ENCODE measurements at places on chromosomes 11 and 22.

DNA sequence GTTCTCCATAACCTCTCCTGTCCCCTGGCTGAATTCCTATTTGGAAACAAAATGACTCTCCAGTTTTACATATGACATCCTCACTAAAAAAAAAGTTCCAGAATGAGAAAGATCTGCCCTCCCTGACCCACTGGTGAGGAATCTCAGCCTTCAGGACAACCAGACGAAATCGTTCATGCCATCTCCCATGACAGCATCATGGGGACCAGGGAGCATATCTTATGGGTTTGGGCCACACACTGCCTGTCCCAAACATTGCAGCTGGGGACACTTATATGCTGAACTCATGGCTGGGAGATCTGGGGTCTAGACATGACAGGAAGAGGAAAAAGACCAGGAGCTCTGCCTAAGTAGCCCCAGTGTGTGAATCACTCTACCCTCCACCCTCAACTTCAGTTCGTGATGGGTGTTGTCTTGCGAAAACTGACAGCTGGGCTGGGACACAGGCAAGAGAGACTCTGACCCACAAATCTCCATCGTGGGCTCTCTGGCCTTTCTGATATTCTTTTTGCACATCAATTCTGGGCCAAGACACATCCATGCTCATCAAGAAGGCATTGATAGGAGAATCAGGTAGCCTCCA is 102.0 kb downstream of the ZNF280B start:
- DNase-seq = no peak

GRCh38 chr11:108589136-108589535 is 4.4 kb downstream of the EXPH5 start:
- no peak for DNase-seq

GRCh38 chr11:6251990-6252473 is 7.6 kb upstream of the CCKBR start:
- no peak for DNase-seq

DNA sequence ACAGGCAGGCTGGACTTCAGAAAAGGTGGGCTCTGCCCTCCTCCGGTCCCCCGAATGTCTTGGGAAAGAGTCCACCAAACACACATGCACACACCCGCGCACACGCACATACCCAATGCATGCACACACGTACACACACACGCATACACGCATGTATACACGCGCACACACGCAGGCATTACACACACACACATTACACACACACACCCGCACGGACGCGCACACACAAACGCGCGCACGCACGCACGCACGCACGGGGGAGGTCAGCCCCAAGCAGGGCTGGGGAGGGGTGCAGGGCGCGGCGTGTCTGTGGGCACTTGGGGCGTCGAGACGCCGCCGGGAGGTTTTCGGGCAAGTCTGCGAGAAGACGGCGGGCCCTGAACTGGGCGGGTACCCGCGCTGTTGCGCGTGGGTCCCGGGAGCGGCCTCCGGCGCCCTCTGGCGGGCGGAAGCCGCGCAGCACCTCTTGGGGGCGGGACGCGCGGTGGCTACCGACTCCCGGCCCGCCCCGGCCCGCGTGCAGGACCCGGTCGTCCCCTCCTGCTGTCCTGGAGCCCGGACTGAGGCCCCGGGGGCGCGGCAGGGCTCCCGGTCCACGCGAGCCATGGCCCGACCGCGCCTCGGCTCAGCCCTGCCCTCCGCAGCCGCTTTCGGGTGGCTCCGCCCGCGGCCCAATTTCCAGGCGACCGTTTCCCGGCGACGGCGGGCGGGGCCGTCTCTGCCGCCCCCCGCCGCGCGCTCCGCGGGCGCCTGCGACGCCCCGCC is 3.6 kb downstream of the SEPTIN5 start:
- peak; percentile 68 for DNase-seq

GRCh38 chr11:131675121-131675888 is 304.9 kb downstream of the NTM start:
- no peak for DNase-seq

DNA sequence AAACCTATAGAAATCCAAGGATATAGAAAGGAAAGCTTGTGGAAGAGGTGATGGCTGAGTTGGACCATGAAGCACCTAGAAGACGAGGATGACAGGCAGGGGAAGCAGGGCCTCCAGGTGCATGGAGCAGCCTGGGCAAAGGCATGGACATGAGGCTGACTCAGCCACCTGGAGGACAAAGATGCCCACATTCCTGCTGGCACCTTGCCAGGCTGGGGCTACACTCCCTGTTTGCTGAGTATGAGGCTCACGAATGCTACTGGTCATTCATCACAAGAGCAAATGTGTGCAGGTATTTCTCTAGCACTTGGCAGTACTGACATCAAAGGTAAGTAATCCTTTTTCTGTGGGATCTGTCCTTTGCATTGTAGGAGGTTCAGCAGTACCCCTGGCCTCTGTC is 7.1 kb upstream of the SCGB2A1 start:
- no peak for DNase-seq

GRCh38 chr11:43969543-43969942 is 27.1 kb downstream of the C11orf96 start:
- no peak for DNase-seq

- DNase-seq = no peak
Measured at GRCh38 chr22:29157759-29158535, 47.7 kb upstream of the EMID1 start.

- no peak for DNase-seq
Measured at GRCh38 chr22:39132871-39133524, 19.5 kb downstream of the CBX7 start.

DNA sequence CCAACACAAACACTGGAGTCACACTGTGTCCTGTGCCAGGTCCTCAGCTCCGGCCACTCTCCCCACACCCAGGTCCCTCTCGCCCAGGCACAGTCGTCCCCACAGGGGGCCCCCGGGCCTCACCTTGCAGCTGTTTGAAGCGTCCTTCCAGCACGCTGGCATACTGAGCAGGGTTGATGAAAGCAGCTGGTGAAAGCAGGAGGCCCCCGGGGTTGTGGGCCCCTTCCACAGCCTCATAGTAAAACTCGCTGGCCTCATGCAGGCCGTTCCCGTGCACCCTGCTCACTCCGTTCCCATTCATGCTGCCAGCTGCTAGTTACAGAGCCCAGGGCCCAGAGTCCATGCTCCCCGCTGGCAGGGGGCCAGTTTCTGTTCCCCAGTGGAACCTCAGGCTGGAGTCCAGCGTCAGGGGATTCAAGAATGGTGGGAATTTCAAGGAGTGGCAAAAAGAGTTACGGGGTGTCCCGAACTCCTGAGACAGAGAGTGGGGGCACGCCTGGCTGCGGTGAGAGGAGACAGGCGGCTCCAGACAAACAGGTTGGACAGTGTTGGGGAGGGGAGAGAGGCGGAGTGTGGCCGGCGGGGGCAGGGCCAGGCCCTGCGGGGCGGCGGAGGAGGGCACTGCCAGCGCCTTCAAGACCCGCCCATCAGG is 10.6 kb downstream of the SPTBN2 start:
- DNase-seq = no peak

GRCh38 chr11:107916671-107917241 is 11.5 kb upstream of the RAB39A start:
- DNase-seq = peak; percentile 14

All from stimulated activated CD8-positive, alpha-beta memory T cell treated with anti-CD3 and anti-CD28 coated beads, Interleukin-4, amount 100 ng/mL, for 24 hours (primary cell).